ENCODE measurements at places on chromosomes 7 and 10.

DNA sequence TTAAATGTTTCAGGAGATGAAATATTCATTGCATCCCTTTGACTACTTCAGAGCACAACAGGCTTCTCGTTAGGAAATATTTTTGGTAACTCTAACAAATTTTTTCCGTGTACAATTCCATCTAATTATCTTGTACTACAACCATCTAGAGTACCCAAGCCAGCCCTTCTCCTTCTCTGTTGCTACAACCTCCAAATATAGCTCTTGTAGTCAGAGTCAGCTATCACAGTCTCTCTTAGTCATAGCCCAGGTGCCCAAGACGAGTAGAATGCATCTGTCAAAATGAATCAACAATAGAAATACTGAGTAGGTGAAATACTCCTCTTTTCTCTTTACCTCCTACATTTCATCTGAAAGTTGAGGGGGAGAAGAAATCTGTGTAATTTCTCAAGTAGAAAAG is 74.0 kb downstream of the INHBA start:
- DNase-seq: no peak

DNA sequence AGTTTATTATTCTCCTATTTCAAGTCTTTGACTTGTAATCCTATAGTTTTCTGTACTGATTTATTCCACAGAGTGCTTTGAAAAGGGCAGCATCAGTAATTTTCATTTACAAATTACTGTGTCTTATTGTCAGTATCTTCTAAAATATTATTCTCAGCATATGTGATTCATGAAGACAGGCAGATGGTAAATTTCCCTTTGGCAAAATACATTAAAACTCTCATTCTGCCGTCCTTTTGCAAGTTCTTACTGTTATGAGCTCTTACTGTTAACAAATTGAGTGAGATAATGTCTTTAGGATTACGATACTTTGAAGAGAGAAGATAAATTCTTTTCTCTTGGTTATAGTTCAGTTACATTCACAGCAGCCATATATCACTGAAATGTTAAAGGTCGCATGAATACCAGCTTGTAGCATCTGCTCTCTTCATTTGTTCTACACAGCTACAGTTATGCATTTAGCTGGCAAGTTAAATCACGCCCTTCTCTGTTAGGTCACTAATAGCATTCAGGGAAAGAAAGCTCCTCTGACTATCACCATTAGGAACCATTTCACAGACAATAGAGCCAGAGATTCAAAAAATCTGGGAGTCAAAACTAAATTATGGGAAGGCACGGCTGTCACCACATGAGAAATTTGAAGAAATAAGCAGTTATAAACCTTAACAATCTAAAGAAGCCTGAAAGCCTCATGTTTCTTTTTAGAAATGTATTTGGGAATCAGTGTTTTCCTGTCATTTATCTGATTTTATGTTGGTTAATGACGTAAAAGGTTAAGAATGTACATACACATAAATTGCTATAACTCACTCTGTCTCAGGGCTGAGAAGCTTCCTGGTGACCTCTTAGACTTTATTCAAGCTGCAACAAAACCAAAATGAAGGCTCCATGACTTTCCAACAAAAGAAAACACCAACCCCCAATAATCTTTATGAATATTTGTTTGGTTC is 109.6 kb upstream of the SP4 start:
- DNase-seq: no peak

GRCh38 chr7:150716939-150717338 is 526 bp downstream of the GIMAP1 start:
- DNase-seq: no peak

DNA sequence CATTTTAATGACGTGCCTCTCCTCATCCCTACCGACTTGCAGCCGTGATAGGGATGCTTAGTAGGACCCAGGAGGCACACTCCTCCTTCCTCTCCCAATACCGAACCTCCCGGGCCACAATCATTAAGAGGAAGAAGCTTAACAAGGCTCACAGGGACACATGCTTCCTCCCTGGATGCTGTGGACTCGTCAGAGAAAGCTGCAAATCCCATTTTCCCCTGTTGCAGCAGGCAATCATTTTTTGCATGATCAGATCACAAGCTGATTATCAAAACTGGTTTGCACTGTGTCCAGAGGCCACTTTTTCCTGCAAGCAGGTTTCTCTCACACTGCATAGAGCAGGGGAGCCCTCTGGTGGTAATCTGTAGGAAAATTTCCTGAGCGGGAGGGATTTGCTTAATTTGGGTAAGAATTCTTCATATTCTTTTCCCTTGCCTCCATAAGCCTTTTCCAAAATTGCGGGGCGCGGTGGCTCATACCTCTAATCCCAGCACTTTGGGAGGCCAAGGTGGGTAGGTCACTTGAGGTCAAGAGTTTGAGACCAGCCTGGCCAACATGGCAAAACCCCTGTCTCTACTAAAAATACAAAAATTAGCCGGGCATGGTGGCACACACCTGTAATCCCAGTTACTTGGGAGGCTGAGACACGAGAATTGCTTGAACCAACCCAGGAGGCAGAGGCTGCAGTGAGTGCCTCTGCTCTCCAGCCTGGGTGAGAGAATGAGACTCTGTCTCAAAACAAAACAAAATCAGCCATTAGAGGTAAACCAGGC is 16.1 kb upstream of the LAMB4 start:
- peak; percentile 2 for DNase-seq

DNA sequence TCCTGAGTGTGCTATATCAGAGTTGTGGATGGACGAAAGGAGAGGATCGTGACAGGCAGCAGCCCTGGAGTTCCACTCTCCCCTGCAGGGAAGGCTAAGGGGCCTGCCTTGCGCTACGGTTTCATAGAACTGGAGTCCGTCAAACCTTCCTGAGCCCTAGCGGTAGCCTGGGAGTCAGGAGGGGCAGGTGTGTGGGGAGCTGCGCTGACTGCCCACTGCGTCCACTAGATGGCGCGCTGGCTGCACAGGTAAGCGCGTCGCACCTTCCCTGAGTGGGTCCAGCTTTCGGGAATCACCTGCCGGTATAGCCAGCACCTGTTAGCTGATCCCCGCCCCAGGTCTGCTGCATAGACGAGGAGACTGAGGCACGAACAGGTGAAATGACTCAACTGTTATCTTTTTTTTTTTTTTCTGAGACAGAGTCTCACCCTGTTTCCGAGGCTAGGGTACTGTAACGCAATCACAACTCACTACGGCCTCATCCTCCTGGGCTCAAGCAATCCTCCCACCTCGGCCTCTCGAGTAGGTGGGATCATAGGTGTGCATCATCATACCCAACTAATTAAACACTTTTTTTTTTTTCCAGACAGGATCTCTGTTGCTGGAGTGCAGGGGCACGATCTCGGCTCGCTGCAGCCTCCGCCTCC is 20.2 kb upstream of the BAIAP2L1 start:
- peak; percentile 6 for DNase-seq

DNA sequence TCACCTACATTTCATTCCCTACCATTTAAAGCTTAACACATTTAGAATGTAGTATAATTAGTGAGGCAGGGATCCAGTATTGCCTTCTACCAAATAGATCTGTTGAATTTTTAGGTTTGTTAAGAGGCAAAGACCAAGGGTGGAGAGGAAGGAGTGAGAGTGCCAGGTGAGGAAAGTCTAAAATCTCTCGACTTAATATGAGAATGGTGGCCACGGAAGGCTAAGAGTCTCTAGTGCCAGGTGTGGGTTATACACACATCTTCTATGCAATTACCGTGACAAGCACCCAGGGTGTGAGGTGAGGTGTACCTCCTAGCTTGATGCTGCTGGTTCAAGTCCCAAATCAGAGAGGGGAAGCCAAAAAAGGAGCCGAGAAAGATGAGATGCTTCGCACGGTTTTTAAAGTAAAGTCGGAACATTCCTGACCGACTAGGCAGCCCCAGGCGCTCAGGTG is 439 bp downstream of the IQUB start:
- no peak for DNase-seq

GRCh38 chr10:70109064-70109729 is 23.4 kb downstream of the AIFM2 start:
- DNase-seq: no peak

DNA sequence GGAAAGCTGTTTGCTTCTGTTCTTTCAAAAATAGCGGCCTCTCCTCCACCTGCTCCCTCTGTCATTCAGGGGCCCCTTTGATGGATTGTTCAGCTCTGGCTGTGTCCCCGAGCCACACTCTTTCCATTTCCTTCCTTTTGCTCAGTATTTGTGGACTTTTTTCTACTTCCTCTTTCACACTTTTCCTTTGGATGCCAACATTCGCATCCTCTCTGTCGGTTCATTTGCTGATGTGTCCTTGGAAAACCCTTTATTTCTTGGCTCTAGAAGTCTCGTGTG is 11.7 kb upstream of the PWWP2B start:
- no peak for DNase-seq

DNA sequence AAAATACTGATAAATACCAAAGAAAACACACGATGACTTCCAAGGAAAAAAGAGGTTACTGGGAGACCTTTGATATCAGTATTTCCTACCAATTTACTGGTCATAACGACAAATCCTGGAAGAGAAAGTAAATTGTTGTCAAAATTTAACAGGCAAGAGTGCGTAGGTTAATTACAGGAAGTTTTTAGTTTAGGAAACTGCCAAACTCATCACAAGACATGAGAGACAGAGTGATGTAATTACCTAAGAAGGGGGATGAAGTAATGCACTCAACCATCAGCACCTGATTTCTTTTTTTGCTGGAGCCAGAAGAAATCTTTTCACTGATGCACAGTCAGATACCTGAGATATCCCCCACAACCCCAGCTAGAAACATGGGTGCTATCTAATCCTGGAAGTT is 16.8 kb downstream of the MACC1 start:
- DNase-seq: no peak

DNA sequence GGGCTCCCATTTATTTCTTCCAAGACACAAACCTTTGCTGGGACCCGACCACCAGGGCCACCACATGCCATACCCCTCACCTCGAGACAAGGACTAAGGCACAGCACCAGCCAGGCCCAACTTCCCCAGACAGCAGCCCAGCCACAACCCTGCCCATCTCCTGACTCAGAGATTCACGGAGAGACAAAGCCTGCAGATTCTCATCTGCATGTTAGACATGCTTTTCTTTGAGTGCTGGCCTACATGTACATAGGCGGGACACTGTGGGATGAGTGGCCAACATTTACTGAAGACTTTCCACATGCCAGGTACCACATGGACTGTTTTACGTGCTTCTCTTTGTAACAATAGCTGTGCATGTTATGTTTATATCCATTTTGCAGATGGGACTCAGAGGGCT is 221.3 kb upstream of the ZMIZ1 start:
- DNase-seq: no peak

DNA sequence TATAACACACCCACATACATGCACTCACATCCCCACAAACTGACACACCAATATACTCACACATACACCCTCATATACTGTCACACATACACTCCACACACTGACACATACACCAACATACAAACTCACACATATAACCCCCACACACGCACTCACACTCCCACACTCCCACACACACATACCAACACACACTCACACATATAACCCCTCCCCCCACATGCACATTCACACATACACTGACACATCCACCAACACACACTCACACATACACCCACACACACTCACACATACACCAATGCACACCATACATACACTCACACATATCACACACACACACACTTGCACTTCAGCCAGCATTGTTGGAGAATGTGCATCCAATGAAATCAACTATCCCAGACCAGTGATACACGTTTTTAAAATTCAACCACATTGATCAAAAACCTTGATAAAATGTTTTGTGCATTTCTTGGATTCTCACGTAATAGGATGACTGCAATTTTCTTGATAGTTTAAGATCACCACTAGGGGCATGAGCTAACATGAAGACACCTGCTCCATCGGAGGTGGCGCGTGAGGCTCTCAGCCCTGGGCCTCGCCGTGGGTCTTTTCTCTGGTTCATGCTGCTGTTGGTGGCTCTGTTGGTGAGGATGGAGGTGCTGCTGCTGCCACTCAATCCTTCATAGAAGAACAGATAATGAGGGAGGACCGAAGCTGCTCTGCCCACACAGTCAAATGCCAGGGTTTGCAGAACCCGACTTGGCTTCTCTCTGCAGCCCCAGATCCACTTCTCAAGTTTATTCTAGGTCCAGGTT is 32.1 kb upstream of the CHST15 start:
- no peak for DNase-seq

GRCh38 chr7:68031180-68031943 is 1034.7 kb downstream of the TYW1 start:
- no peak for DNase-seq

GRCh38 chr7:1367501-1368183 is 91.6 kb downstream of the MICALL2 start:
- no peak for DNase-seq

DNA sequence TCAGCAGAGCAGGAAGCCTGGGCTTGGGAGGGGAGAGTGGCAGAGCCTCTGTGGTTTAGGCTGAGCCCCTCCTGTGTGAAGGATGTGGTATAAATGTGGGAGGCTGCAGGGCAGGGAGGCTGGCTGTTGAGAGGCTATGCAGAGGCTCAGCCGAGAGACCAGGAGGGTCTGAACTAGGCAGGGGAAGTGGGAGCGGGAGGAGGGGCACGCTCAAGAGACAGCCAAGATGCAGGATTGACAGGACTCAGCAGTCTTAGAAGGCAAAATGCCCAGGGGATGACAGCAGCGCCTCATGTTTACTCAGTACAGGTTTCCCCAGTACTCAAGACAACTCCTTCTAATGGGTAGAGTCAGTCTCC is 24.3 kb downstream of the BTBD16 start:
- no peak for DNase-seq

DNA sequence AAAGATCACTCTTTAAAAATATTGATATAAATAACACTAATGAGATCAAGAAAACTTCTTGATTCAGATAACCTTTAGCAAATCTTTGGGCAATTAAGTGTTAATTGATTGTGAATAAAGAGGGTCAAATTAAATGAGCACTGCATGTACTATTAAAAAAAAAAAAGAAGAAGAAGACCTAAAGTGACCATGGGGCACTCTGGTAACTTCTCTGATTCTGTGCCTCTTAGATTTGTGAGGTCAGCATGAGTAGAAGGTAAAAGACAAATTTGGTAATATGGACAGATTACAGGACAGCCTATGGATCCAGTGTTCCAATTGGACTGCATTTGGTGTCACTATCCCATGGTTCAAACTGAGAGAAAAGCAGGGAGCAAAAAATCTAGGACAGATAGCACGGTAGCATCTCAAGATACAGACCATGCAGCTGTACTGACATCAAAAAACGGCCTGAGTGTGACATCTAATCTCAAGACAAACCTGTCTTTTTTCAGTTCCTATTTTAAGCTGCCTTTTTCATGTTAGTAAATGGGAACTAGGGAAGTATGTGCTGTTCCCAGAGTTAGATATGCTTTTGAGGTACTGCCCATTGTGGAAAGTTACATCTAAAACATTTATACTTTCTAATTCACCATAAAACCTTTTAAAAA is 128.0 kb downstream of the KCND2 start:
- DNase-seq: no peak

GRCh38 chr10:110426294-110427181 is 71.2 kb upstream of the DUSP5 start:
- DNase-seq: no peak

All from effector memory CD4-positive, alpha-beta T cell (primary cell).